ENCODE measurements at places on chromosomes 2 and 18. TPM values are rescaled to one million over a fixed set of nuclear protein-coding genes. Genes with fewer than 3 reads are reported as not detected.

- no peak for DNase-seq
Measured at GRCh38 chr2:240226672-240227537, 86.4 kb upstream of the OTOS start.

DNA sequence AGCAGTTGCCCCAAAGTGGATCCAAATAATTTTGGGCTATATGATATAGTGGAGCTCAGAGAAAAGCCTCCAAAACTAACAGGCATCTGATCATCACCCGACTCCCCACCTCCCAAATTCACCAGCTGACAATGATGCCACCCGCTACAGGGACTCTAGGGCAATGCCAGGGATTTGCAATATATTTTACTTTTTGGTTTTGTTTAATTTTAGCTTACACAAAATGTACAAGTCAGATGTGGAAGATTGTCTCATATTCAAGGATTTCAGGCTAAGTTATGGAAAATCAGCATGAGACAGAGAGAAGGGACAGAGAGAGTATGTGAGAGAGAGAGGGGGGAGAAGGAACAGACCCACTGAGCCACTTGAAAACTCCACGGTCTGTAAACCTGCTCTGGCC, 187.4 kb downstream of the TMEM247 start:
- no peak for DNase-seq

- DNase-seq: no peak
Measured at GRCh38 chr2:119205001-119205706, 18.5 kb upstream of the STEAP3 start.

ZBTB7C gene
- under 0.01 TPM for total RNA-seq

- peak; percentile 25 for DNase-seq
Measured at GRCh38 chr18:46067438-46068007, 4.5 kb downstream of the PSTPIP2 start.

DNA sequence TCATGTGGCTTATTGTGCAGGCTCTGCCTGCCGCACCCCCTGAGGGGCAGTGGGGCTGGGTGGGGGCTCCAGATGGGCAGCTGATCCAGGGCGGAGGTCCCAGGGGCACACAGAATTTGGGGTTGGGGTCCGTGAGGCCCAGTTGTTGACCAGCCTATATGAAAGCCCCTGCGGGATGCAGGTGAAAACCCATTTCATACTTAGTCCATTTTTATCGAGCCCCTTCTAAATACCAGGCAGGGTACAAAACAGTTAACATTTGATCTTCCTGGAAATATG, 30.6 kb downstream of the MYO7B start:
- DNase-seq: no peak

DNA sequence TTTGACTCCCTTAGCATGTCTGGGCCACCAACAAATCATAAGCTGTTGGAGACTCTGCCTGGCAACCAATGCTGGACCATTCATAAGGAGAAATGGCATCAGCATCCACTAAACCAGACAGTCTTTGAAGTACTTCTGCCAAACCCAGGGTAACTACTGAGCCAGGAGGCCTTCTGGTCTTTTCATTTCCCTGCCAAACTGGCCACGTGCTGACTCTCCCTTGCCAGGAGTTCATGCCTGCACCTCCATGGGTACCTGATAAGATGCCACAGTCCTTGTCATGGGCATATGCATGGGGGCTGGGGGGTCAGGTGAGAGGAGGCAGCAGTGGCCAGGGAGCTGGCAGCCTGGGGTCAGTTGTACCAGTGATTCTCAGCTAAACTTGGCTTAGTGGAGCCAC, 34.2 kb upstream of the DAPL1 start:
- DNase-seq: no peak

CNPPD1 gene
- 16.7 TPM for total RNA-seq

DNA sequence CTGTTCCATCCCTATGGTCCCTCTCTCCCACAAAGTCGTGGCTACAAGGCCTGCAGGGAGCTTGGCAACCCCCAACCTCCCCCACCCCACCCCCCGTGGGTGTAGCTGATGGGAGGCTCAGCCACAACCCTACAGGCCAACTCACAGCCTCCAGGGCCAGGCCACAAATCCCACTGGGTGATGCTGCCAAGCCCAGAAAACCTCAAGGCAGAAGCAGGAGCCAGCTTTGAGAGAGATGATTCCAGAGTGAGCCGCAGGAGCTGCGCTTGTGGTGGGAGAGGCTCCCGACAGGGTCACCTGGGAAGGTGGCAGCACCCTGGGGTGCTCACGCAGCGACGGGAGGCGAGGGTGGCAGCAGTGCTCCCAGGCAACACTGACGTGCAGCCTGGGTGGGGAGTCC, 44.8 kb downstream of the ADCY3 start:
- no peak for DNase-seq

DNA sequence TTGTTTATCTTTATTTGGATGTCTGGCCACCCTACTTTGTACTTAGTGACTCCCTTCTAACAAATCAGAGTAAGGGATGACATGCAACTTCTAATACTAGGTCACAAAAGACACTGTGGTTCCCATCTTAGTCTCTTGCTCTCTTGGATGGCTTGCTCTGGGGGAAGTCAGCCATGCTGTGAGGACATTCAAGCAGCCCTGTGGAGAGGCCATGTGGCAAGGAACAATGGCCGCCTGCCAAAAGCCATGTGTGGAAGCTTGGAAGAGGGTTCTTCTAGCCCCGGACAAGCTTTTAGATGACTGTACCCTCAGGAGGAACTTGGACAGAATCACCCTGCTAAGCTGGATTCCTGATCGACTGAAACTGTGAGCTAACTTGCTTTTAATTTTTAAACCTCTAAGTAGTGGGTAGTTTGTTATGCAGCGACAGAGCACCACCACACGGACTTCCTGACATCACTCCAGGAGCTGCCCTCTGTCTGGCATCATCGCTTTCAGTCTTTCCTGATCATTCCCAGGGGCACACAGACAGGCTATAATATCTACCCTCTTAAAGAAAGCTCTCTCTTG, 116.8 kb upstream of the ODC1 start:
- DNase-seq: no peak

IFIH1 gene
- total RNA-seq: 5.3 TPM

DNA sequence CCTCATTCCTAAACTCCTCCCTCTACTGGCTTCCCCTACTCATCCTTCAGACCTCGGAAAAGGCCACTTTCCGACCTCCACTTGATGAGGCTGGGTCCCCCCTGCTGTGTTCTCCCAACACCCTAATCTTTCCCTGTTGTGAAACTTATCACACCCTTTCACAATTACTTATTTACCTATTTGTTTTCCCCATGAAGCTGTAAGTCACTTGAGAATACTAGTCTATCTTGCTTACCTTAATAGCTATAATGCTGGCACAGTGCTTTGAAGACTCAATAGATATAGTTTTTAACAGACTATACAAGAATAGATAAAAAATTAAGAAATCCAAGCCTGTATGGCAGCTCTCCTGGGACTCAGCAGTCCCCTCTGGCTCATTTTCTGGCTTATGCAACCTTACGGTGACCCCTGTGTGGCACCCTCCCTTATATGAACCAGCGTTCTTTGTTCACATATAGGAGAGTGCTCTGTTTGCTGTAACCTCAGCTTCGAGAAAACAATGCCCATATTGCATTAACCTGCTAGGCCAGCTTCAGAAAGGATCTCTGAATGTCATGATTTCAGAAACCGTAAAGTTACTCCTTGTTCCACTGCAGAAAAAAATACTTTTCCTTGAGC, 220.4 kb upstream of the PKDCC start:
- DNase-seq: no peak

PARD6G gene
- 34.7 TPM for total RNA-seq

DNA sequence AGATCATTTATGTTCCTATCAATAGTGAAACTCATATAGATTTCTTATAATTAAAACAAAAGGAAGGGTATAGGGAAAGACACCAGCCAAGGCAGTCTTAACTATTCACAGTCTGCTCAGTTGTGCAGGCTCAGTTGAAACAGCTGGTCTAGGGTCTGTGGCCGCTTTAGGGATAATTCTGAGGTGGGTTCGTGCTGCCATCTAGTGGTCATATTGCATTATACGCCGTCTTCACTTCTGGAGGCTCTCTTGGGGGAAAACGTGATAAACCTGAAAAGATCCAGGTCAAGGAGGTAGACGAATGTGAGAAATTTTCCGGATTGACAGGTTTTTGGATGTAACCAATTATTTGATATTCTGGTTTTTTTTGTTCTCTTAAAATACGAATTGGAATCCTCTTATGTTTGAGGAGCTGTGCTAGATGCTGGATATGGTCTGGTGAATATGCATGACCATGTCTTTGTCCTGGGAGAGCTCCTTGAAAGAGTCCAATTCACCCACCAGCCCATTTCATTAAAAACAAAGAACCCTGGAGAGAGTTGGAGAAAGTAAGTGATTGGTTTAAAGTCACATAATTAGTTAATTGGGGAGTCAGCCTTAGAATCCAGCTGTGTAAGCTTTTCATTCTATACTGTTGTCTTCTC, 492.4 kb downstream of the PLCL1 start:
- DNase-seq: peak; percentile 17

GRCh38 chr2:2647141-2647541, 316.1 kb upstream of the MYT1L start:
- DNase-seq: no peak

GRCh38 chr18:58258692-58259342, 214.8 kb downstream of the NEDD4L start:
- DNase-seq: no peak

NDC80 gene
- 6.8 TPM for total RNA-seq

RNF125 gene
- 4.5 TPM for total RNA-seq

DNA sequence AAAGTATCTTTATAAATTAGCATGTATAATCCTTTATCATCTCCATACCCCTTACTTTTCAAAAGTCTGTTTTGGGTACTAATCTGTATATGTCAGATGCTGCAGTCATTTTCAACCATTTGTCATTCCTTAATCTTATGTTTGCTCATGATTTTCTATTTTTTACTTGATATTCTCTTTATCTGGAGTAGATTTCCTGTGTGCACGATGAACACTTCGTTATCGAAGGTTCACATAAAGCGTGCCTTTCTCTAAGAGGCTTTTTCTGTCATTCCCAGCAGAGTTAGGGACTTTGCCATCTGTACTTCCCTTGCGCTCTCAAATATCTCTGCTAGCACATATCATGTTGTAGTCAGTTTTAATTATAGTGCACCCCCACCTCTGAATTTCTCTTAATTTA, 123.2 kb downstream of the BIRC6 start:
- no peak for DNase-seq

DNA sequence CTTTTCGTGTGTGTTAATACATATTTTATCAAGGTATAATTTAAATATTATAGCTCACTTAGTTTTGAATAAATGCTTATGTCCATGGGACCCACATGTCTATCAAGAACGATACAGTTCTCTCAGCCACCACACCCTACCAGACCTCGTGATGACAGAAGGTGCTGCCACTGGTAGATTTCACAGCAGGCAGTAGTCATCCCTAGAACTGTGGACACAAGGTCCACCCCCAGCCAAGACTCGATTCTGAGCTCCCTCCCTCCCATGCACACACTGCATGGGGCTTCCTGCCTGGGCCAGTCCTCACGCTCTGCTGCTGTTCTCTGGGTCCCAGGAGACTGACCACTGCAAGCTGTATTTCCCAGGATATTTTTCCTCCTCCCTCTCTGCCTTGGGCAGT, 26.5 kb upstream of the CREB1 start:
- no peak for DNase-seq

ST8SIA5 gene
- under 0.01 TPM for total RNA-seq

POTEJ gene
- total RNA-seq: 0.38 TPM

SPDYA gene
- total RNA-seq: 0.13 TPM

GRCh38 chr2:27993402-27993787, 102.9 kb downstream of the BABAM2 start:
- DNase-seq: no peak

DNA sequence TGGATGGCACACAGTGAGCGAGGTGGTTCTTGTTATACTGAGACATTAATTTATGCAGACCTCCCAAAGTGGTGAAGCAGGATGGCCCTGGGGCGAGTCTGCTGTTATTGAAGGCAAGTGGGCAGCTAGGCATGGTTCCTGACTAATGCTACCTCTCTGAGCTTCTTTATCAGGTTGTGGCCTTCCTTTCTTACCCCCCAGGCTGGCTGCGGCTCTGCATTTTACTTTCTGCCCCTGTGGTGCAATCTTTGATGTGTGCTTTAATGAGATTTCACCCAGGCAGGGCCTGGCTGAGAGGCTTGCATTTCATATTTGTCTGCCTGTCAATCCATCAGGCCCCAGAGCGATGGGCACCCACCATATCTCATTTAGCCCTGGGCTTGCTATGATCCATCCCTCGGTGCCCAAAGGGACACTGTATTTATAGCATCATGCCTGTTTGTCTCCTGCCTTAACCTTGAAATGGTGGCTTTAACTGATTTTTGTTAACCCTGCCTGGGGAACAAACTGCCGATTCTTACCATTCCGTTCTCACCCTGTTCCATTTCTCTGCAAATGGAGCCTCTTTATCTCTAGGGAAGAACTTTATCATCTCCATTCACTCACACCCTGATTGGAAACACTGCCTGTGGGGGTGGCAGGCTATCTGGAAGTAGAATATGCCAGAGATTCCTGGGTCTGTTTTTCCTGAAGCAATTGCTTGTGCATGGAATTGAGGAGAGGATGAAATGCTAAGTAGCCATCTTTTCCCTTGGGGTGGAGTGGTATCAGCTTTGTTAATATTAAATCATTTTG, 316.2 kb upstream of the THSD7B start:
- no peak for DNase-seq

- no peak for DNase-seq
Measured at GRCh38 chr2:50781646-50782045, 250.3 kb downstream of the NRXN1 start.

- DNase-seq: no peak
Measured at GRCh38 chr2:131641414-131642206, 113.9 kb downstream of the CCDC74A start.

GRCh38 chr2:215615803-215616174, 179.9 kb upstream of the FN1 start:
- no peak for DNase-seq

GRCh38 chr2:95008306-95008705, 17.2 kb upstream of the MAL start:
- no peak for DNase-seq

DNA sequence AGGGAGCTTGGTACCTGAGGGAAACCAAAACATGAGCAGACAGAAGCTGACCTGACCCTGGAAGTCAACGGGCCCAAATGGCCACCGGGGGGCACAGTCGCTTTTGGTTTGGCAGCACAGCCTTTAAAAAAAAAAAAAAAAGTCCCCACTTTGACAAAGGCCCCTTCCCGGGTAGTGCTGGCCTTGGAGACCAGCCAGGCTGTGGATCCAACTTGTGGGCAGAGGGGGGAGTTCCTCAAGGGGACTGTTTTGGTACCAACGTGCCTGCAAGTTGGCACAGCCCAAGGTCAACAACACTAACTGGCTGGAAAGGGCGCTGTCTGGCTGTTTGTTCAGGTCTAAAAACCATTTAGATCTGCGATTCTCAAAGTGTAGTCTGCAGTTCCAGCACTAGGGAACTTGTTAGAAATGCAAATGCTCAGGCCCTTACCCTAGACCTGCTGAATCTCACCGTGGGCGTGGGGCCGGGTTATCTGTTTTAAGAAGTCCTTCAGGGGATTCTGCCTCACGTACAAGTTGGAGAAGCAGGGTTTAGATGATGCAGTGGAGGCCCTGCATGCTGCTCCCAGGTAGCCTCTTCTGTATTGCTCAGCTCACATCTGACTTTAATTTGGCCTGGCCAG, 83.0 kb downstream of the LPIN1 start:
- DNase-seq: peak; percentile 47

All from dermis microvascular lymphatic vessel endothelial cell (primary cell).